NCI-H1105 (cell line): ENCODE measurements at places on chromosomes 2 and 18.

GRCh38 chr2:145802133-145802532 is 1282.2 kb upstream of the ZEB2 start:
- no peak for DNase-seq

DNA sequence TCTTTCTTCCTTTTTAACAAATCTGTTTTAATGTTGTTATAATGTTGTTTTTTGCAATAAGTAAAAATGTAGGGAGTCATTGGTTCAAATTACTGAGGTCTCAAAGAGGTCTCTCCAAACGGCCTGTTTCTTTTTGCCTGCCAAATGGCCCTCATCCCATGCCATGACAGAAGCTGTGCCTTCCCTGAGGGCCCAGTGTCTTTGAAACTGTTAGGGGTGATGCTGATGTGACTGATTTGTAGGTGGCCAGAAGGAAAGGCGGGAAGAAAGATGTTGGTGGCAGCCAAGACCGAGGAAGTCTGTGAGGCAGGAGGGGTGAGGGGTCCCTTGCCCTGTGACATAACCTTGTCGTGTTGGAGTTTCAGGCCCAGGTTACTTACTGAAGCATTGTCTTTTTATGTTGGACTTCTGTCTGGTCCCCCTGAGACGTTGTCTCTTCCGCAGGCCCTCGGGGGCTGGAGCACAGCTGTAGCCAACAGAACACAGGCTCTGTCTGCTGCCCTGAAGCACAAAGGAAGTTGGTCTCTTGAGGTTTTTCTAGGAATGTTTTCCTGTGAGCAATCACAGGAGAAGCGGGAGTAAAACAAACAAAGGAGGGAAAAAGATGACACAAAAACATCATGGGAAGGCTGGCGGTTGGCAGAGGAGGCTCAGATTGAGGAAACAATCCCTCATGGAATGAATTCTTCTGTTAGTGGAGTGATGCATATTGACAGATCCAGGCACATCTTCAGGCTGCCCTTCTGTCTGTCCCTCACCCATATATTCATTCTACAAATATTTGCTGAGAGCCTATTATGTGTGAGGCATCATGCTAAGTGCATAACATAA is 4.9 kb upstream of the ST3GAL5 start:
- DNase-seq: no peak

DNA sequence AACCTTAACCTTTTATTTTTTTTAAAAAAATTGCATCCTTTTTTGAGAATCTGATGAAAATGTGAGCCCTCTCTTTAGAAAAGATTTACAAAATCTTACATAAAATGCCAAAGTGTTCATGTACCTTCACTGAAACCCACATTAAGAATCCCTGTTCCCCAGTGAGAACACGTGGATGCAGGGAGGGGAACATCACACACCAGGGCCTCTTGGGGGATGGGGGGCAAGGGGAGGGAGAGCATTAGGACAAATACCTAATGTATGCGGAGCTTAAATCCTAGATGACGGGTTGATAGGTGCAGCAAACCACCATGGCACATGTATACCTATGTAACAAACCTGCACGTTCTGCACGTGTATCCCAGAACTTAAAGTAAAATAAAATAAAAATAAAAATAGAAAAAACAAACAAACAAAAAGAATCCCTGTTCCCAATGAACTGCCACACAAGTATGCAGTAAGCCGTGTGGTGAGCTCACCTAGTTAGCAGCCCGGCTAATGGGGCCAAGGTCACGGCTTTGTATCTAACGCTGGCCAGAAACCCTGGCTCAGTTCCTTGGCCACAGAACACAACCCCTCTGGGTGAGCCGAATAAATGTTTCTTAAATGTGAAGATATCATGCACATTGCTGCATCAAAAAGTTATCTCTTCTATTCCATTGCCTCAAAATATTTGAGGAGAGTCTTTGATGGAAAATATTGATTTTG is 41.4 kb downstream of the CHST9 start:
- no peak for DNase-seq

DNA sequence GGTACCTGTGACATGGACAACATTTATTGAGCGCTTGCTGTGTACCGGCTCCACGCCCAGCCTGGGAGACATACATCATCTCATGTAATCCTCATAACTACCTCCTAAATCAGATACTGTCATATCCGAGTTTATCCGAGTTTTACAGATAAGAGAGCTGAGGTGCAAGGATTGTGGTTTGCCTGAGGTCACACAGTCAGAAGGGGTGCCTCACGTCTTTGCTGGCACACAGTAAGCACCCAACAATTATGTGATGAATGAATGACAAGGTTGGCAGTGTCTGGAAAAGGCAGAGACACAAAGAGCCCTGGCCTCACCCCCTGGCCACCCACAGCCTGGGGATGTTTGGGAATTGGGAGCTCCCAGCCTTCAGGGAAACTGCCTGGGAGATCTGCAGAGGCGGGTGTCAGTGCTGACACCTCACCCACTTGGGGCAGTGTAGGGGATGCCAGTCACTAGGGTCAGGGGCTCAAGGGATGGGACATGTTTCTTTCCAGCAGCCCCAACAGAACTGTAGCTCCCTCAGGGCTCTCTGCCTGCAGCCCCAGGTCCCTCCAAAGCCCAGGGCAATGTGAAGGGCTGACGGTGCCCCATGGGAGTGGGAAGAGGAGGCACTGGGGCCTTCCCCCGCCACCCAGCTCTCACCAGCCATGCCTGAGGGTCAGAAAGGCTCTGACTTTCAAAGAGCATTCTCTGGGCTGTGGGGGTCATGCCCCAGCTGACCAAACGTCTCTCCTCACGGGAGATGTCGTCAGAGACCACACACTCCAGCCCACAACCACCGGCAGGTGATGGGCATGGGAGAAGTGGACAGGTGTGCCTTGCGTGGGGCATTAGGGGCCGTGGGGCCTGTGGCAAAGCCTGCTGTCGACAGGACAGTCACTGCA is 157.5 kb downstream of the ZFP36L2 start:
- DNase-seq: no peak

DNA sequence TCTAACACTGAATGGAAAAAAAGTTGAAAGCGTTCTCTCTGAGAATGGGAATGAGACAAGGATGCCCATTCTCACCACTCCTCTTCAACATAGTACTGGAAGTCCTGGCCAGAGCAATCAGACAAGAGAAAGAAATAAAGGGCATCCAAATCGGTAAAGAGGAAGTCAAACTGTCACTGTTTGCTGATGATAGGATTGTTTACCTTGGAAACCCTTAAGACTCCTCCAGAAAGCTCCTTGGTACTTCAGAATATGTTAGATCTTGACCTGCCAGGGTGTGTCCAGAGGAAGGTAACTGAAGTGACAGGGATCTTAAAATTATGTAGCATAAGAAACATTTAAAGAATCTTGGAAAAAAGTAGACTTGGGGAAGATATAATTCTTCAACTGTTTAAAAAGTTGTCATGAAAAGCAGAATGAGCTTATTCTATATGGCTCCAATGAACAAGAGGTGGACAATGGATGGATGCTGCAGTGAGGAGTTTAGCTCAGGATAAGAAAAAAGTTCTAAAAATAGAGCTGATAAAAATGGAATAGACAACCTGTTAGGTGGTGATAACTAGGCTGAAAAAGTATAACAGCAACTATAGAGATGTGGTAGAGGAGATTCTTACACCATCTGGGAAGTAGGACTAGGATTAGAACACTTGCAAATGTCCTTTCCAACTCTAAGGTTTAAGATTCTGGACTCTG is 16.8 kb upstream of the SULT1C4 start:
- no peak for DNase-seq

DNA sequence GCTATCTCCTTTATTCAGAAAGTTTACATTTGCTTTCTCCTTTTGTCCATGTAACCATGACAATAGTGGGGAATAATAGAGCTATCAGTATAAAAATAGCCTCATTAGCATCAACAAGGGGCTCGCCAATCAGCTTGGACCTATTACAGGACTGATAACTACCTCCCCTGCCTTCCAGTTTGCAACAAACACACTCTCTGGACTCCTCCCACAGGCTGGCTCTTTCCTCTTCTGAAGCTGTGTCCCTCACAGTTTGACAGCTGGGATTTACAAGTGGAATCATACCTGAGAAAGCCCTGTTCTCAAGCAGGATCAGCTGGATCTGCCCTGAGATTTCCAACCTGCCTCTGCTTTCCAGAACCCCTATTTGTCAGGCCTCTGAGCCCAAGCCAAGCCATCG is 162.5 kb downstream of the GRB14 start:
- peak; percentile 2 for DNase-seq

- DNase-seq: no peak
Observed at GRCh38 chr2:224426656-224427055, 24.7 kb upstream of the FAM124B start.

DNA sequence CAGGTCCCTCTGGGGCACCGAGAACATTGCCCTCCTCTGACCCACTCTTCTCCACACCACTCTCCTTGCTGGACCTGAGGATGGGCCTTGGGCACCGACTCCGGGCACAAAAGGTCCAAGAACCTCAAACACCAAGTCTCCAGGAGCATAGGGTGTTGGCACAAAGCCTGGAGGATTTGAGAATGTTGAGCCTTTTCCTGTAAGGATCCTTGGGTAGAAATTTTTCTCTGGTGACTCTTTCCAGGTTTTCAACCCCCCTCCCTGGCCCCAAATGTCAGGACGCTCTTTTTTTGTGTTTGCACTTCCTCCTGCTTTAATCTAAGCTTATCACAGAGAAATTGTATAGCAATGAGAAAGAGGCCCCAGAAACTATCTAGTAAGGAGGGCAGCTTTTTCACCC is 9.2 kb downstream of the SPR start:
- no peak for DNase-seq

GRCh38 chr2:218317303-218317630 is 25.0 kb upstream of the TMBIM1 start:
- DNase-seq: no peak

GRCh38 chr2:95043300-95044093 is 18.0 kb downstream of the MAL start:
- peak; percentile 53 for DNase-seq

- no peak for DNase-seq
Observed at GRCh38 chr2:217897816-217898806, 104.7 kb downstream of the TNS1 start.

DNA sequence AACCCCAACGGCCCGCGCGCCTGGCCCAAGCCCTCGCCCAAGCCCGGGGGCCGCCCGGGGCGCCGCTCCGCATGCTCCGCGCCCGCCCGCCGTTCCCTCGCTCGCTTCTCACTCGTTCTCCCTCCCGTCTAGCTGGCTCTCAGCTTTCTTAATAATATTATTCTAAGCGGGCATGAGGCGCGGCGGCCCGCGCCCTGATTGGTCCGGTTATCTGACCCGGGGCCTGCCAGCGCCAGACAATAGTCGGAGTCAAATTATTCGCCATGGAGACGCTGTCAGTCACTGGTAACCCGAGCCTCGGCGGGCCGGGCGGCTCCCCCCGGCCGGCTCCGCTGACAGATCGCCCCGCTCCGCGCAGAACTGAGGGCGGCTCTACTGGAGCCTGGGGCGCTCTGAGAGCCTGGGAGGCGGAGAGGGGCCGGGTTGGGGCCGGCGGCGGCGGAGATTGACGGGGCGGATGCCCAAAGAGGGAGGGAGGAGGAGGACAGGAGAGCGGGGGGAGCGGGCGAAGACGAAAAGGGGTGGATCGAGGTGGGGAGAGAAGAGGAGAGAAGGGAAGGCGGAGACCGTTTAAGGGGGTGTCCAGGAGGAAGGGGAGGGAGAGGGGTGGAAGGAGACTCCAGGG is at the start of gene SIX2:
Gene SIX2 (minus strand): TSS at position 150 of the 625 bp plus-strand sequence. CDS start 342 bp downstream, outside the sequence.
- DNase-seq: peak; percentile 84

DNA sequence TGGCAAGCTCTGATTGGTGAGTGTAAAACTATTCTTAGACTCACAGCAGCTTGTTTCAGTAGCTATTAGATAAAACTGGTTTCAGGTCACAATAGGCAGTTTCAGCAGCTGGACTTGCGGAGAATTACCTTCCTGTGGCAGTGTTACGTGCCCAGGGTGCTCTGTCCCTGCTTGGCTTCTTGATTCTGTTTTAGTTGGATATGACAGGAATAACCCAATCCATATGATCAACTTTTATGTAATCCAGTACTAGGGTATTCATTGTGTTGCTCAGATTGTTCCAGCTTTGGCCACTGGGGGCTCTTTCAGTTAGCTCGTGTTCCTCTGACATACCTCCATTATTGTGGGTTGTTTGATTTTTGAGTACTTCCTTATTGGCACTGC is 43.1 kb downstream of the INPP4A start:
- no peak for DNase-seq

GRCh38 chr2:30705056-30705455 is 102.2 kb downstream of the CAPN13 start:
- no peak for DNase-seq

- DNase-seq: no peak
Observed at GRCh38 chr2:166727095-166727494, 161.2 kb upstream of the XIRP2 start.

DNA sequence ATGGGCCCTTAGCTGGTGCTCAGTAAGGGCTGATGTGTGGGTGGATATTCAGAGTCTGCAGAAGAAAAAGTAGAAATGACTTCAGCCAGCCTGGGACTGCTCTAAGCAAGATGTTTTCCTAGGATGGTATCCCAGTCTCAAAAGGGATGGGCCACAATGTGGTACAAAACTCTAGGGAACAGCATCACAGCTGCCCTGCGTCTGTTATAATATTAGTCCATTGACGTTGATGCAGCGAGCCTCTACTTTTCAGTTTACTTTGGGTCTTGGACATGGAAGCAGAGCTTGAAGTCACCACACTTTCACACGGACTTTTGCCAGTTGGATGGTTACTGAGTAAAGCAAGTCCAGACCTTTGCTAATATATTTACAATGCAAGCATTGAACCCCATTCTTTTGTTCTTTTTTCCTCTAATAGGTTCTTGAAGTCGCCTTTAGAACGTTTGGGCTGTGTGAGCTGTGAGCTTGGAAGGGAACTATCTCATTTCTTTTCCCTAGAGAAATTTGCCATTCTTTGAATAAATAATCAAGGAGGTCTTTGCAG is 105.7 kb downstream of the RDH14 start:
- DNase-seq: no peak

DNA sequence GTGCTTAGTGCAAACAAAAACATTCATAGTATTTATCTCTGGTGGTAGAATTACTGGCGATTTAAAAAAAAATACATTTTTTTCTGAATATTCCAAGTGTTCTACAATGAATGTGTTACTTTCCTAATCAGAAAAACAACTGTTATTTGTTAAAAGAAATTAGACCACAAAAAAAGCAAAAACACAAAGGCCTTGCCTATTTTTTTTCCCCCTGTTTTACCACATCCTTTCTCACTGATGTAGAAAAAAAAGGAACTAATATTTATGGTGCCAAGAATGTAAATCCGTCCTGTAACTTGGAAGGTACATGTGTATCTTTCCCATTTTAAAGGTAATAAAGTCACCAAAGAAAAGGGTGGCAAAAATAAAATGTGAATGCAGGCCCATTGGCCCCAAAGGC is 28.4 kb upstream of the MGAT4A start:
- no peak for DNase-seq

DNA sequence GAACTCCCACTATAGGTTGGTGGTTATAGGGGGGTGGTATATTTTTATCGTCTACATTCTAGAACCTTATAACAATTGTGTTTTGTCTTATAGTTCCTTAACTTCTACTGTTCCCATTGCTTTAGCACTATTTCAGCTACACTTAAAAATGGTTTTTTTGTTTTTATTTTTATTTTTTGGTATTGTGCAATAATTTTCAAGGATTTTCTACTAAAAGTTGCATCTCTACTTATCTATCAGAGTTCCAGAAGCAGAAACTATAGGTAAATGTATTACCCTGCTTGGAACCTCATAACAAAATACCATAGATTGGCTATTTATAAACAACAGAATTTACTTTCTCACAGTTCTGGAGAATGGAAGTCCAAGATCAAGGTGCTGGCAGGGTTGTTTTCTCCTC is 981.6 kb upstream of the CNTNAP5 start:
- DNase-seq: no peak
